Osteoblast (primary cell): ENCODE measurements at places on chromosomes 4 and X. TPM values are rescaled to one million over a fixed set of nuclear protein-coding genes. Genes with fewer than 3 reads are reported as not detected.

GRCh38 chrX:126489116-126489695, 63.4 kb downstream of the DCAF12L1 start:
- H3K27ac ChIP-seq: no peak overlapping the region
- no peaks in the 10 kb centered on the region for H3K4me1 ChIP-seq
- DNase-seq: no peak
- no peaks in the 10 kb centered on the region for H3K36me3 ChIP-seq
- no peak overlapping the region for H3K4me3 ChIP-seq
- H3K27me3 ChIP-seq: no peaks in the 10 kb centered on the region

Gene SSX1
- total RNA-seq: not detected in 2 replicates

- DNase-seq: no peak
- H3K27me3 ChIP-seq: no peaks in the 10 kb centered on the region
- peaks cover 3% of the 10 kb centered on the region for H3K36me3 ChIP-seq
- H3K4me1 ChIP-seq: peaks cover 7% of the 10 kb centered on the region
- H3K27ac ChIP-seq: no peak overlapping the region
- no peak overlapping the region for H3K4me3 ChIP-seq
Measured at GRCh38 chrX:74606342-74606741, 8.1 kb downstream of the RLIM start.

GRCh38 chr4:23932901-23933308, 43.1 kb upstream of the PPARGC1A start:
- H3K36me3 ChIP-seq: no peaks in the 10 kb centered on the region
- no peak overlapping the region for H3K4me3 ChIP-seq
- no peak for DNase-seq
- H3K27ac ChIP-seq: no peak overlapping the region
- no peaks in the 10 kb centered on the region for H3K27me3 ChIP-seq
- peaks cover 8% of the 10 kb centered on the region for H3K4me1 ChIP-seq

DNA sequence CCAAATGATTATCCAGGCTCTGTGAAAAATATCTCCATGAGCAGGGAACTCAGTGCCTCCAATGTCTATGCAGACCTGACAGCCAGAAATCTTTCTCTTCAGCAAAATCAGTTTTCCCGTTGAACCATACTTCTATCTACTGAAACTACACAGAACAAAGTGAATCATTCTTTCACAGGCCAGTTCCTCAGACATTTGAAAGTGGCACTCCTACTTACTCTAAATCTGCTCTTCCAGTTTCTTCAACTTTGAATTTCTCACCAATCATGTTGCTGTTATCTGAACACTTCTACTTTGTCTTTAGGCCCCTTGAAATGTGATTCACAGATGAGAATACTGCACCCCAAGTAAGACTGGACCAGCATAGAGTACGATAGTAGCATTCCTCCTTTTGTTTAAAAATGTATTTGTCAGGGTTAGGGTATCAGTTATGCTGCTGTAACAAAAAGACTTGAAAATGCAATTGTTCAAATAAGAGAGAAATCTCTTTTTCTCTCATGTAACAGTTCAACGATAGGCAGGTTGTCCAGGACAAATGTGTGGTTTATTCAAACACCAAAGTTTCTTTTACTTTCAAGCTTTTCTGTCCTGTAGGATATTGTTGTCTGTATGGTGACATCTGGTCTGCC, 210.6 kb upstream of the KLF3 start:
- no peaks in the 10 kb centered on the region for H3K36me3 ChIP-seq
- no peak overlapping the region for H3K27ac ChIP-seq
- no peak overlapping the region for H3K4me3 ChIP-seq
- no peak for DNase-seq
- peaks cover 21% of the 10 kb centered on the region for H3K27me3 ChIP-seq

GRCh38 chrX:104566681-104567501, 892 bp downstream of the IL1RAPL2 start:
- no peak for DNase-seq
- peaks cover 44% of the 10 kb centered on the region for H3K27me3 ChIP-seq
- no peaks in the 10 kb centered on the region for H3K36me3 ChIP-seq
- H3K4me1 ChIP-seq: no peaks in the 10 kb centered on the region

- peaks cover 3% of the 10 kb centered on the region for H3K27me3 ChIP-seq
- no peaks in the 10 kb centered on the region for H3K36me3 ChIP-seq
- H3K27ac ChIP-seq: no peak overlapping the region
- no peak overlapping the region for H3K4me3 ChIP-seq
- H3K4me1 ChIP-seq: no peaks in the 10 kb centered on the region
Measured at GRCh38 chr4:47785153-47785552, 52.7 kb downstream of the CORIN start.

DNA sequence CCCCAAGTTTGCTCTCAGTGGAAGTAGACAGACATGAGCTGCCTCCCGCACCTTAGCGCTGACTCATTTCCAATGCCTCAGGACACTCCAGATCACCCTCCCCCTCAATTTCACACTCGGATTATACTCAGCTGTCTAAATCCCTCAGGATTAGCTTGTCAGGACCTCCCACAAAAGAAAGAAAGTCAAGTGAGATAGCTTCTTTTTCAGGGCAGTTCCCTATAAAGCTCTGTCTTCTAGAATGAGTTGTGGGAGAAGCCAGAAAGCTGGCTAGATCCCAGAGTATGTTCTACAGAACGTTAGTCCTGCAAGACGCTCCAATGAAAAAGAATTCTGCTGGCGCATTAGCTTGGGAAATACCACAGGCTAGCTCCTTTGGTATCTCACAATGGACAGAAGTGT, 51.2 kb upstream of the MTNR1A start:
- no peak overlapping the region for H3K27ac ChIP-seq
- H3K4me1 ChIP-seq: peaks cover 4% of the 10 kb centered on the region
- DNase-seq: no peak
- peaks cover 84% of the 10 kb centered on the region for H3K36me3 ChIP-seq
- H3K4me3 ChIP-seq: no peak overlapping the region

DNA sequence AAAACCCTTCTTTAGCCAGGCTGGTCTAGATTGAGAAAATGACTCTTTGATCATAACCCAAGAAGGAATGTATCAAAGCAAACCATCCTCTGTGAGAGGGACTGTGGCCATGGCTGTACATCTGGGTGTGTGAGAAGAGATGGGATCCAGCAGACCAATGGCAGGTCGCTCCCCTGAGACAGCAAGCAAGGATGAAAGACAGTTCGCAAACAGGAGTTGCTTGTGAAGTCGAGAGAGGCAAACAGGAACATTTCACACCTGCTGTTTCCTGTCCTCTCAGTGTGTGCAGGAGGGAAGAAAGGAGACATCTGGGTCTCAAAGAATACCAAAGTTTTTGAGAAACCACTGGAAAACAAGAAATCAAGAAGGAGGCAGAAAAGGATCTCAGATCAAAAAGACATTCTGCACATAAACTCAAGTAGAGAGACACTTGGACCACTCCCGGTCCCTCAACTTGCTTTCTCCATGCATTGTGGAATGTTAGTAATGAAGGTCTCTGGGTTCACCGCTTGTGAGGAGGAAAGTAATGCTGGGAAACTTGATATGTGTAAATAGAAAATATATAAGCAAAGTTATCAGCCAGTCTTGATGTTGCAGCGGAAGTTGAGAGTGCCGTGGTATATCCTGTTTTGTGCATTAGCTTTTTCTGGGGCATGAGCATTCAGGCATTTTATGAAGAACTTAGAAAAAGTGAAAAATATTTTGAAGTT, 327.5 kb downstream of the BMPR1B start:
- H3K27ac ChIP-seq: no peak overlapping the region
- no peaks in the 10 kb centered on the region for H3K36me3 ChIP-seq
- DNase-seq: no peak
- H3K4me3 ChIP-seq: no peak overlapping the region
- H3K27me3 ChIP-seq: no peaks in the 10 kb centered on the region

Gene GAGE12F
- total RNA-seq: not detected in 2 replicates

Gene TMEM271
- total RNA-seq: not detected in 2 replicates

- no peaks in the 10 kb centered on the region for H3K27me3 ChIP-seq
- DNase-seq: no peak
- peaks cover 16% of the 10 kb centered on the region for H3K36me3 ChIP-seq
- peak overlapping the region; percentile 30 for H3K27ac ChIP-seq
- peaks cover 57% of the 10 kb centered on the region for H3K4me1 ChIP-seq
- H3K4me3 ChIP-seq: no peak overlapping the region
Measured at GRCh38 chr4:71257761-71258160, 81.1 kb upstream of the SLC4A4 start.

Gene AADAT
- 4.0 and 6.5 TPM in 2 replicates for total RNA-seq

- no peaks in the 10 kb centered on the region for H3K27me3 ChIP-seq
- peak; percentile 53 for DNase-seq
- peaks cover 3% of the 10 kb centered on the region for H3K36me3 ChIP-seq
- H3K4me1 ChIP-seq: no peaks in the 10 kb centered on the region
- H3K27ac ChIP-seq: no peak overlapping the region
- H3K4me3 ChIP-seq: no peak overlapping the region
Measured at GRCh38 chrX:49247916-49248811, 12.9 kb downstream of the CCDC22 start.

GRCh38 chr4:16967722-16968121, 69.3 kb upstream of the LDB2 start:
- no peaks in the 10 kb centered on the region for H3K36me3 ChIP-seq
- DNase-seq: peak; percentile 53
- no peak overlapping the region for H3K27ac ChIP-seq

Gene ADAM29
- total RNA-seq: not detected in 2 replicates

Gene SPATA4
- 0.59 and 0.72 TPM in 2 replicates for total RNA-seq

DNA sequence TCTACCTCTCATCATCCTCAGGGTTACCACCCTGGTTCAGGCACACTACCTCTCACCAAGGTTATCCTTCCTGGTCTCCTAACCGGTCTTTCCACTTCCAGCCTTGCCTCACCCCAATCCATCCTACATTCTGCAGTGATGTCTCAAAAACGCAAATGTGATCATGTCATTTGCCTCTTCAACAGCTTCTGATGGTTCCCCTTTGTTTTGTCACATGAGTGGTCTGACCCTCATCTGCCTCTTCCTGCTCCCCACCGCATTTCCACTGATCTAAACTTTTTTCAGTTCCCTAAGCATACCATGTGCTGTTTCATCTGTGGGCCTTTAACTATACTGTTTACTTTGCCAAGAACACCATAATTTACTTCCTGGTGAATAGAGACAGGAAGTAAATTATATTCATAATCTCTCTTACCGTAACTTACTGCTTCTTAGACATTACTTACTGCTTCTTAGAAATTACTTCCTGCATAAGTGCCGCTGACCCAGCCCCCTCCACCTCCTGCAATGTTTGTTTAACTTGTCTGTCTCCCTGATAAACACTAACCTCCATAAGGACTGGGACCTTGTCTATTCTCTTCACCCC, 27.1 kb upstream of the NSUN7 start:
- DNase-seq: no peak
- H3K4me3 ChIP-seq: no peak overlapping the region
- H3K36me3 ChIP-seq: no peaks in the 10 kb centered on the region
